ENCODE measurements at places on chromosomes 5 and 9. TPM values are rescaled to one million over a fixed set of nuclear protein-coding genes. Genes with fewer than 3 reads are reported as not detected.

The EIF4E1B gene
- total RNA-seq: not detected

The FBLL1 gene
- not detected for total RNA-seq

The DOK3 gene
- 1.3 TPM for total RNA-seq

The PTGR1 gene
- 0.36 TPM for total RNA-seq

The PCDHGA3 gene
- not detected for total RNA-seq

Measured in CD4-positive, alpha-beta T cell (primary cell).